ENCODE measurements at places on chromosomes 6 and 20.

DNA sequence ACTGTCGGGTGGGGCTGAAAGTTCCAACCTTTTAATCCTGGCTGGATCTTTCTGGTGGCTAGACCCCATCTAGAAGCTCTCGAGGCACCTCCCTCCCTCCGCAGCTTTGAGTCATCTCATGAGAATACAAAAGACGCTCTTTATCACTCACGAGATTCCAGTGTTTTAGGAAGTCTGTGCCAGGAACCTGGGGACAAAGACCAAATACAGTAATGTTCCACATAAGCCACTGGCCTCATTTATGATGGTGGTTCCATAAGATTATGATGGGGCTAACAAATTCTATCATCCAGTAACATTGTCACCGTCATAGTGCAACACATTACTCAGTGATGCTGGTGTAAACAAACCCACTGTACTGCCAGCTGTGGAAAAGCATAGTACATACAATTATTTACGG lies 48.7 kb downstream of the NCOA7 start:
- DNase-seq, result no peak

DNA sequence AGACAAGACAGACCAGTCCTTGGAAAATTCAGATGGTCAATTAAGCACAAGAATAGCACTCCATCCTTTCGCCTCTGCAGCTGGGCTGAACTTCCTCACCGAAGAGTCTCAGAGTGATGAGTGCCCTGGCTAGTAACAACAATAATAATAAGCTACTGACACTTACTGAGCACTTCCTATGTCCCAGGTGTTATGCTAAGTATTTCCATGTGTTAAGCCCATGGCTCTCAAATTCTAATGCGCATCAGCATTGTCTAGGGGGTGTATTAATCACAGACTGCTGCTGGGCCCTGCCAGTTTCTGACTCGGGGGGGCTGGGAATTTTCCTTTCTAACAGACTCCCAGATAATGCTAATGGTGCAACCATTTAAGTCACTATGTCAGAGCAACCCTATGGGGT lies 118.2 kb upstream of the LRFN2 start:
- no peak for DNase-seq

DNA sequence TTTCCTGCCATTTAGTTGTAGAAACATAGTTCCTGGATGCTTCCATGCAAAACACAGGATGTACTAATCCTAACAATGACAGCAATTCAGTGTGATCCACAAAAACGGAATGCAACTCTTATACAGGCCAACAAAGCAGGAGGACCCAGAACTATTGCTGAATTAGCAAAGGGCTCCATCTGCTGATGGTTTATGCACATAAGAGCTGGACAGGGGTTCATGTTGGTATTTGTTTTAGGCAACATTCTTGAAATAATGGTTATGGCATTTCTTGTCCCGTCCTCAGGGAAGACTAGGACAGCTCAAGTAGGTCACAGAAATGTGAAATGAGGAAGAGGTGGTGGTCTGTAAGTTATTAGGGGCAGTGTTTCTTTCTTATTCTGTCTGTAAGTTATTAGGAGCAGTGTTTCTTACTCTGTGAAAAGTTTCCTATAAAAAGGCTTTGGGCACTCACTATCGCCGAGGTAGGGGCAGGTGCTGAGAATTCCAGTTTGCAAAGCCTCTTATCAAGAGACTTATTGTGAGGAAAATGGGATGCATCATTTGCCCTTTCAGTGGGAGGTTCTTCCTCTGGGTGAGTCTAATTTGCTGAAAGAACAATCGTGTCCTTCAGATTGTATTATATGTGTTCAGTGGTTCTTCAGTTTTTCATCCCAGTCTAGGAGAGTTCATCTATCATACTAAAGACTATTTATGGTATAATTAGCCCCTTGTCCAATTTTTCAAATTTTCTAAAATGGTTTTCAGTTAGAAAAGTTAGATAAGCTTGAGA lies 171.1 kb downstream of the MCHR2 start:
- no peak for DNase-seq

- no peak for DNase-seq
Observed at GRCh38 chr6:162941128-162941527, 213.4 kb downstream of the PACRG start.

DNA sequence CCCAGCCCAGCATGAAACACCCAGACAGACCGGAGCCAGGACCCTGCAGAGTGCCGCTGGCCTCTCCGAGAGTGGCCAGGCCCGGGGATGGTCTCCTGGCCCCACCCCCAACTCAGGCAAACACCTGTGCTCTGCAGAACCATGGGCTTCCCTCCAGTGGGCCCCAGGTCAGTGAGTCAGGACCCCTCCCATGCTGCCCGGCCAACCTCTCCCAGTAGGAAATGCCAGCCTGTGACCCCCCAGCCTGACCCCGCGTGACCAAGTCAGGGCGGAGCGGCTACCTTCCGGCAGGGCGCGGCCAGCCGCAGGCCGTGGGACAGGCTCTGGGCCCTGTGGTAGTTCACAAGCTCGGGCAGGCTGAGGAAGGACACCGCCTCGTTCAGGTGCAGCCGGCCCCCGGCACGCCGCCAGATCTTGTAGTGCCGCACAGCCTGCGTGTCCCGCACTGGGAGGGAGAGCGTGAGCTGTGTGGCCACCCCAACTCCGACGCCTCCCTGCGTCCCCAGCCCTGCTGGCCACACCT lies 3.2 kb downstream of the PTK6 start:
- DNase-seq, result peak; percentile 90

DNA sequence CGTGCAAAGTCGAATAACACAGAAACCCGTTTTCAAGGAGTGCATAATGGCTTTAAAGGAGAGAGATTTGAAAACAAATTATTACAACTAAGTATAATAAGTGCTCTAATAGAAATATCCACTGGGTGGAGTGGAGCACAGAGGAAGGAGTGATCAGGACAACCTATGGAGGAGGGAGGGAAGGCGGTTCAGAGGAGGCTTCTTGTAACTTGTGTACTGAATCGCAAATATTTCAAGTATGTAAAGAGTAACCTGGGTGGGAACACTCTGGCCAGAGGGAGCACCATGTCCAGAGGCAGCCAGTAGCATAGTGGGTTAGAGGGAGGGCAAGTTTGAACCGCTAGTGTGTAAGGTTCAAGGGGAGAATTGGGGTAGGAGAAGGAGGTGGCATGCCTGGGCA lies 21.6 kb upstream of the TNFAIP3 start:
- no peak for DNase-seq
